Activated gamma-delta T cell treated with anti-CD3 and anti-CD28 coated beads, Interleukin-2, amount 50 U/mL, for 16 hours (primary cell): ENCODE measurements at places on chromosomes 5 and 9.

- DNase-seq: no peak
Measured at GRCh38 chr5:122727112-122727541, 47.8 kb upstream of the SNX2 start.

- DNase-seq: no peak
Measured at GRCh38 chr5:113505181-113505580, 8.3 kb upstream of the YTHDC2 start.

- no peak for DNase-seq
Measured at GRCh38 chr5:100313657-100314056, 221.5 kb upstream of the FAM174A start.

DNA sequence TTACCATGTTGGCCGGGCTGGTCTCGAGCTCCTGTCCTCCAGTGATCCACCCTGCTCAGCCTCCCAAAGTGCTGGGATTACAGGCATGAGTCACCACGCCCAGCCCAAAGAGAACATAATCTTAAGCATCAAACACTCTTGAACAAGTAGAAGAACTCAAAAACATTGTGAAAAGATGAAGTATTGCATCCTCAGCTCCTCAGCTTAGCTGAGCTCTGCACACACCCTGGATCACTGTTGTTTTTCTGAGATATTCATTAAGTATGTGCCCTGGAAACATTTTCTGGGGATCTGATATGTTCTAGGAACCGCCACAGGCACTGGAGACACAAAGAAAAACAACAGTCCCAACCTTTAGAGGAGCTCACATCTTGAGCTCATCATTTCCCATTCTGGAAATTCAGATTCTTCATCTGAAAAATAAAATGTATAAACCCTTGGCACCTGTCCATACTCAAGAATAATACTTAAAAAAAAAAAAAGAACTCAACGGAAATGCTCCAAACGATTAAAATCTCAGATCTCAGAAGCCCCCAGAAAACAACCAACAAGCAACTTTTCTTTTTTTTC is 62.2 kb upstream of the ZNF462 start:
- no peak for DNase-seq

DNA sequence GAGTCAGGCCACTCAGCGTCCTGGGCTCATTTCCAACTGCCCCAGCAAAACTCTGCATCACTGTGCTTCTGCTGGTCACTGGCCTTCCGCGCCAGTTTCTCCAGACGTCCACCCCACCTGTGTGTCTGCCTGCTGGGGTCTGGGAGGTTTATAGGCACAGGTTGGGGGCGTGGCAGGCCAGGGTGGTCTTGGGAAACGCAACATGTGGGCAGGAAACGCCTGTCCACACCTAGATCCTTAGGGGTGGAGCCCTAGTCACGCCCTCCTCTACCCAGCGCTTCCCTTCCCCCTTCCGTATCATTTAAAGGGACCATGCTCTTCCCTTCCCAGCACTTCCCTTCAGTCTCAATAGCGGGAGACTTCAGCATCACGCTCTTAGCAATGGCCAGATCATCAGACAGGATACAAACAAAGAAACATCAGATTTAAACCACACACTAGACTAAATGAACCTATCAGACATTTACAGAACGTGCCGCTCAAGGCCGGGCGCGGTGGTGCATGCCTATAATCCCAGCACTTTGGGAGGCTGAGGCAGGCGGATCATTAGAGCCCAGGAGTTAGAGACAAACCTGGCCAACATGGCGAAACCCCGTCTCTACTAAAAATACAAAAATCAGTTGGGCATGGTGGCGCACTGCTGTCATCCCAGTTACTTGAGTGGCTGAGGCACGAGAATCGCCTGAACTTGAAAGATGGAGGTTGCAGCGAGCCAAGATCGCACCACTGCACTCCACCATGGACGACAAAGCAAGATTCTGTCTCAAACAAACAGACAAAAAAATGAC is 11.8 kb upstream of the BTNL9 start:
- no peak for DNase-seq

- no peak for DNase-seq
Measured at GRCh38 chr5:36929438-36929837, 52.9 kb downstream of the NIPBL start.

DNA sequence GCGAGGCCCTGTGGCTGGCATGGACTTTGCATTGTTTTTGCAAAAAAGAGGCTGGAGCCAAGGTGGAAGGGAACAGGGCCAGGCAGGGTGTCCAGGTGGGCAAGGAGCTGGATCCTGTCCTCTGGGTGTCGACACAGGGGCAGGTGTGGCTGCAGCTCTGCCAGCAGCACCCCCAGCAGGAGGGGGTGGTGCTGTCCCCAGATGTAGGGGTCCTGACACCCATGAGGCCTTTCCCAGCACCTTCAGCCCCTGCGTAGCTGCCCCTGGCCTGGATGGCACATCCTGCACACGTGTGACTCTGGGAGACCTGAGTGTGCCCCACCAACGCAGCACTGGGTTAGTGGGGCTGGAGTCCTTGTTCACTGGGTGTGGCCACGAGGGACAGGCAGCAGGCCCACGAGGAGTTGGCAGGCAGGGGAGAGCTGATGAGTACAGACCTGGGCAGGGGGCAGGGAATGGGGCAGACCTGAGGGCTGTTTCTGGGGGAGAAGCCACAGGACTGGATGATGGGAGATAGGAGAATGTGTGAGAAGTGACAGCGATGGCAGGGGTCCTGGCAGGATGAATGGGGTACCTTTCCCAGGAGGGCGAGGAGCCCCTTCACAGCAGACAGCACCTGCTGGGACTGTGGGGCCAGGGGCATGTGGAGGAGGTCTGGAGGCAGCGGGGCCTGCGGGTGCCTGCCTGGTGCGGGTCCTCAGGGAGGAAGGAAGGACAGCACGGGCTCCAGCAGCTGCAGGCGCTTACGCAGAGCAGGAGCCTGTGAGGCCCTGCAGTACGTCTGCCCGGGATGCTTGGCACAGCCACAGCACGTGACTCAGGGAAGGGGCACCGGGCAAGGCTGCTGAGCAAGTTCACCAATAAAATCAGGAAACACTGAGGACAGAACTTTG is 3.6 kb upstream of the RASGEF1C start:
- DNase-seq: no peak

DNA sequence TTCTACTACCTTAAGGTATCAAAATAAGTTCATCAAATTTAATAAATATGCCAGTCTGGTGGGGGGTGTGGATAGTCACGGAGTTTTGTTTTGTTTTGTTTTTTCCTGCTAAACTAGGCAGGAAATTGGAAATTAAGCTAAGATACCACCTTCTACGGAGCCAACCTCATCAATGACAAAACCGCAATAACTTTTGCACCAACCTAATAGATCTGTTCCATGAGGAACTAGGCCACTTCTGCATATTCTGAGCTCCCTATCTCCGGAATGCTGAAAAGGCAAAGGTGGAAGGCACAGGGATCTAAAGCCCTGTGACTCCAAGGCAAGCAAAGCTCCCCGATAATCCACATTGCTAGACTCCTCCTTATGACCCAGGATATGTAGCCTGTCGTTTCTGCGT is 5.8 kb upstream of the OR1L4 start:
- no peak for DNase-seq

DNA sequence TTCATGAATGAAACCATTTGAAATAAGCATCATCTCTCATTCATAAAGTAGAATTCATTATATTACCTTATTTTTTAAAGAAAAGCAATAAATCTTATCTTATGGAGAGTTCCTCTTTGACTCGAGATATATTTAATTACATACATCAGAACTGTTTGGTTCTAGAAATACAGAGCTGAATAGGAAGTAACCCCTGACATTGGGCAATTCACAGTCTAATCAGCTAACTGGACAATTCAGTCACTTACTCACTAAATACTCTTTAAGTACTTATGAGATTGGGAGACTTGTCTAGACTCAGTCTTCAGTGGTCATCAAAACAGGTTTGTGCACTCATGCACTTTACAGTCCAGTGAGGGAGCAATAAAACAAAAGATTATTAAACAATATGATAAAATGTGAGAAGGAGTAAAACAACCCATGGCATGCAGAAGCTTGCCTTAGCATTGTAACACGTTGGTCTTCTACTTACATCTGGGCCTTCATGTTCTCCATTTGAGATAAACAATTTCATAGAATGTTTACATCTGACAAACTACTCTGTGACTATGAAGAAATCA is 11.5 kb upstream of the FBXO38 start:
- DNase-seq: no peak

GRCh38 chr9:119917175-119917574 is 547.9 kb upstream of the BRINP1 start:
- DNase-seq: no peak

GRCh38 chr5:170757182-170757601 is 26.3 kb upstream of the GABRP start:
- no peak for DNase-seq
